ENCODE measurements at places on chromosomes 4 and X. TPM values are rescaled to one million over a fixed set of nuclear protein-coding genes. Genes with fewer than 3 reads are reported as not detected.

- no peak for DNase-seq
- no peaks in the 10 kb centered on the region for H3K27me3 ChIP-seq
- H3K36me3 ChIP-seq = no peaks in the 10 kb centered on the region
- no peaks in the 10 kb centered on the region for H3K4me1 ChIP-seq
- H3K27ac ChIP-seq = no peak overlapping the region
These were observed 23.1 kb downstream of the MOSPD2 start for GRCh38 chrX:14896273-14896672.

Gene TMSB15B
- total RNA-seq = 5.7 TPM

- no peaks in the 10 kb centered on the region for H3K27me3 ChIP-seq
- no peaks in the 10 kb centered on the region for H3K36me3 ChIP-seq
- no peak for DNase-seq
- H3K27ac ChIP-seq = no peak overlapping the region
- H3K4me1 ChIP-seq = no peaks in the 10 kb centered on the region
These were observed 17.5 kb upstream of the SULT1E1 start for GRCh38 chr4:69877453-69877852.

Gene GPR82
- not detected for total RNA-seq

DNA sequence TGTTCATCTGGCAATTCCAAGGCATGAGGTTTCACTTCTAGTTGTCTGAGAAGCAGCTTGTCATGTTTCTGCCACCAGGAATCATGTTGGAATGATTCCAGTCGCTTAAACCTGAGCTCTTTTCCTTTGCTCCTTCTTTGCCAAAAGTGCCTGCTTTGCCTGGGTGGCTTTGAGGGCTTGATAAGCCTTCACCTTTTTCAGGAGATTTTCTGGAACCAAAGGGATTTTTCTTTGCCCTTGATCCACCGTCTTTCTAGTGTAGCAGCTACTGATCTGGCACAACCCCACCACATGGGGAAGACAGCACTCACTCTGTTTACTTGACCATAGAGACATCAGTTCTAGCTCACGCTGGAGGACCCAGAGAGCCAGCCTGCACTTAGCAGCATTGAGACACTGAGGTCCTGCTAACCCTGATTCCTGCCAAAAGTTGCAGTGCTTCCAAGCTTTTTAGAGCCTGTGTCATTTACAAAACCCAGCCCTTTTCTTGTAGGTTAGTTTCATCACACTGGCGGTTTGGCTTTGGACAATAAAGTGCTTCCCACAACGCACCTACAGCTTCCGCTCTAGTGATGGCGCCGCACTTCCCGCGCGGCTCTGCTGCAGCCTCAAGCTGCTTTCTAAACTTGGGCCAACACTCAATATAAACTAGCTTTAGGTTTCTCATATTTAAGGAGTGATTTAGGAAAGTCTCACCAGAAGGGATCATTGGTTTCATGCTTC lies 7.3 kb upstream of the CCNI start:
- no peak overlapping the region for H3K4me3 ChIP-seq
- H3K27ac ChIP-seq = no peak overlapping the region
- H3K4me1 ChIP-seq = no peaks in the 10 kb centered on the region
- H3K27me3 ChIP-seq = no peaks in the 10 kb centered on the region

DNA sequence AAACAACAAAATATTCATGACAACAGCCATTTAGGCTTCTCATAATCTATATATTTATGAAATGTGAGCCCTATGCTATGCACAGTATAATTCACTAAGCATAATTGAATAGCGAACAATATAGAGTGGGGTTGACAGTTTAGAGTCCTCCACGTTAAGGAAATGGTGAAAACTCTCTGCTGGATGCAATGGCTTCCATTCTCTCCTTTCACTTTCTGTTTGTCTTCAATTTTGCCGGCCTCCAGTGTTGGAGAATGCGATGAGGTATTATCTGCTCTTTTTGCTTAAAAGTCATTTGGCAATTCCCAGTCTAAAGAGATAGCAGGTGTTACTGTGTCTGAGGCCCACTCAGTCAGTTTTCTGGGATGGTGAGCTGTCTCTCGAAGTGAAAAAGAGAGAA lies 52.1 kb downstream of the NPY5R start:
- no peak overlapping the region for H3K4me3 ChIP-seq
- no peaks in the 10 kb centered on the region for H3K36me3 ChIP-seq
- no peak for DNase-seq
- no peak overlapping the region for H3K27ac ChIP-seq

DNA sequence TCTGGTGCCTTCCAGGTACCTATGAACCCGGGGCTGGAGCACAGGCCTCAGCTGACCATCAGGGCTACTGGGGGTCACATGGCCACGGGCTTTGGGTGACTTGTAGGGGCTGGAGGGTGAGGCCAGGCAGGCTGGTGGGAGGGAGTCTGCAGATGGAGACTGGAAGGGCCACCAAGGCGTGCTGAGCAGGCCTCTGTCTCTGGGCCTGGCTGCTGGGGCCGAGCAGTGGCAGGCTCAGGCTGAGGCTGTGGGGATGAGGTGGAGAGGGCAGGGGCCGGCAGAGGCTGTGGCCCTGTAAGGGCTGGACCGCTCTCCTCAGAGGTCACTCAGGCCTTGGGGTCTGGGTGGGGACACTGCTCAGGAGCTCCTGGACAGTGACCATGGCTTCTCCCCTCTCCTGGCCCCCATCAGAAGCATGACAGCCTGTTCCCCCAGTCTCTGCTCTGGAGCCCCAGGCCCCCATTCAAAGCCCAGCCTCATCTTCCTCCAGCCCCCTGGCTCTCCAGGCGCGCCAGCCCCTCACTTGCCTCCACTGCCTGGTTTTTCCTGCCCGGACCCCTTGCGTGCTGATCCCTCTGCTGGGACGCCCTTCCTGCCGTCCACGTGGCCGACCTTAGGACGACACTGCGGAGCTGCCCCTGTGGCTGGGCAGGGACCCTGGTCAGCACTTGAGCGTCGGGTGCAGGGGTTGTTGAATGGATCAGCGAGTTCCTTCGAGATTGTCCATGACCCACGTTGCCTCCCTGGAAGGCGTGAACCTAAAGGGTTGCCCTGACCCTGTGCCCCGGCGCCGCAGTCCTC lies 11.1 kb upstream of the NAT8L start:
- no peaks in the 10 kb centered on the region for H3K36me3 ChIP-seq
- DNase-seq = no peak
- no peak overlapping the region for H3K4me3 ChIP-seq

DNA sequence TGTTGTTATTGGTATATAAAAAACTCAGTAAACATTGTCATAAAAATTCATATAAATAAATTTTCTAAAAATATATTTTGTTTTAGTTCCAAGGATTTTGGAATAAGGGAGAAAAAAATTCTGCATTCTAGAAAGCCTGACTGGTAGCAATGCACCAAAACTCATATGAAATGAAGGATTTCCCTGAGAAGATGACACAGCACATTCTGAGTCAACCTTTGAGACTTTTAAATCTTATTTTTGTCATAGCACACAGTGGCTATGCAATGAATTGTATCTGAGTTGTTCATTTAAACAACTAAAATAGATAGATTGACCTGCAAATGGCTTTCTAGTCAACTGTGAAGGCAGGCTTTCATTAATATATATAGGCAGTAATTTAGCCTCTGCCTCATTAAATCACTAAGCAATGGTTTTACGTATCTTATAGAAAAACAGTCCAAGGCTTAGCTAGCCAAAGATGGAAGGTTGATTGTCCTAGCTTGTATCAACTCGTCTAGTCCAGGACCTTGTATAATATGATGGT lies 239.1 kb upstream of the NEIL3 start:
- H3K27me3 ChIP-seq = no peaks in the 10 kb centered on the region
- no peak overlapping the region for H3K27ac ChIP-seq
- H3K4me3 ChIP-seq = no peak overlapping the region
- DNase-seq = no peak
- H3K36me3 ChIP-seq = no peaks in the 10 kb centered on the region

DNA sequence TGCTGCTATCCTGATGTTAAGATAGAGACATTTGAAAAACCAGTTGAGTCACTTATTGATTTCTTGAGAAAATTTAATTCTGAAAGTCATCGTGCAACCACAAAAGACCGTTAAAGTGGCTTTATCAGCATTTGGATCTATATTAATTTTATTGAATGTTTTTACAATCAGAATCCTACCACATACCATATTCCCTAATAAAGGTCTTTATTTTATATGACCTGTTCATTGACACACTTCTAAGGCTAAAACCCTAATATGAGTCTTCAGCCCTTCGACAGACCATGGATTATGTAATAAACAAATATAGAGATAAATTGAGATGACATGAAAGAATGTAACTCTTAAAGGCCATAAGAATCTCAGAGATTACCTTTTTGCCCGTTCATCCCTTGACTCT lies 68.1 kb downstream of the BANK1 start:
- H3K27me3 ChIP-seq = no peaks in the 10 kb centered on the region
- no peaks in the 10 kb centered on the region for H3K36me3 ChIP-seq
- no peak for DNase-seq
- H3K4me1 ChIP-seq = no peaks in the 10 kb centered on the region

Gene MAOB
- total RNA-seq = 23.2 TPM

- no peak overlapping the region for H3K4me3 ChIP-seq
- no peak for DNase-seq
- H3K27ac ChIP-seq = no peak overlapping the region
- no peaks in the 10 kb centered on the region for H3K36me3 ChIP-seq
These were observed 18.6 kb upstream of the SUPT20HL1 start for GRCh38 chrX:24341795-24342194.

Gene NLGN3
- 0.99 TPM for total RNA-seq

Gene ANKRD50
- 15.3 TPM for total RNA-seq

GRCh38 chrX:26922278-26922677 lies 540.9 kb downstream of the PPP4R3C start:
- no peak for DNase-seq
- H3K4me3 ChIP-seq = no peak overlapping the region
- H3K36me3 ChIP-seq = no peaks in the 10 kb centered on the region
- H3K27ac ChIP-seq = no peak overlapping the region
- H3K4me1 ChIP-seq = no peaks in the 10 kb centered on the region

DNA sequence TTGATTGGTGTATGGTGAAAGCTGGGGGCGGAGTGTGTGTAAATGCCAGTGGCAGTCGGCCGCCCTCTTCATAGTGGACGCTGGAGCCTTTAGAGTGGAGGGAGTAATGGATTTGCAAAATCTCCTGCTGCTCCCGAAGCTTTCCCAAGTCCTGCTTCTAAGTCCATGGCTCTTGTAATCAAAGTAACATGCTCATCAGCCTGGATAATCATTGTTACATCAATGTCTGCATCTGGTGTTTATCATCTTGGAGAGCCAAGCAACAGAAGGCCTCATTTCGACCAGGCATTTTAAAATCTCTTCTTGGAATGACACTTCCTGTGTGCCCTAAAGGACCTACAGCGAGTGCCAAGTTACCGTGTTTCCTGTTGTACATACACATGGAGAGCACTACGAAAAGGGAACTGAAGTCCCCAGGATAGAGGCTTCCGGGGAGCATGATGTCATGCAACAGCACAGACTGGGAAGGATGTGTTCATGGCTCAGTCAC lies 32.2 kb downstream of the UNC5C start:
- no peaks in the 10 kb centered on the region for H3K27me3 ChIP-seq
- H3K4me3 ChIP-seq = no peak overlapping the region
- H3K27ac ChIP-seq = no peak overlapping the region

- H3K4me1 ChIP-seq = no peaks in the 10 kb centered on the region
- no peaks in the 10 kb centered on the region for H3K27me3 ChIP-seq
- no peak overlapping the region for H3K27ac ChIP-seq
These were observed 814.8 kb upstream of the IGFBP7 start for GRCh38 chr4:57924951-57925350.

Gene PNMA6F
- total RNA-seq = not detected

DNA sequence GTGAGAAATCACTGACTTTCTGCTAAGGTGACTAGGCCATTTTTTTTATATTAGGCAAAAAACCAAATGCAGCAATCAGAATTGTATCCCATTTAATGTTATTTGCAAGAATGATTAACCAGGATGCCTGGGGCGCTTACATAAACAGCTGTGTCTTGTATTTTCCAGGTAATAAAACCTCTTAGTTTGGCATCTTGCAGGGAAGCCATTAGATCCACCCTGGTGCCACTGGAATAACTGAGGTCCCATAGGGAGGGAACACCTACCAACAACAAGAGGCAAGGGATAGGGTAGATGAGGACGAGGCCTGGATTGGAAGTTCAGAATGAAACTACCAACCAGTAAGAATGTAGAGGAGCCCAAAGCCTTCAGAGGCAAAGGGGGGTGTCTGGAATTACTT lies 288.3 kb downstream of the ARHGAP24 start:
- peaks cover 16% of the 10 kb centered on the region for H3K4me1 ChIP-seq
- no peak for DNase-seq
- H3K27me3 ChIP-seq = no peaks in the 10 kb centered on the region
- no peak overlapping the region for H3K27ac ChIP-seq

DNA sequence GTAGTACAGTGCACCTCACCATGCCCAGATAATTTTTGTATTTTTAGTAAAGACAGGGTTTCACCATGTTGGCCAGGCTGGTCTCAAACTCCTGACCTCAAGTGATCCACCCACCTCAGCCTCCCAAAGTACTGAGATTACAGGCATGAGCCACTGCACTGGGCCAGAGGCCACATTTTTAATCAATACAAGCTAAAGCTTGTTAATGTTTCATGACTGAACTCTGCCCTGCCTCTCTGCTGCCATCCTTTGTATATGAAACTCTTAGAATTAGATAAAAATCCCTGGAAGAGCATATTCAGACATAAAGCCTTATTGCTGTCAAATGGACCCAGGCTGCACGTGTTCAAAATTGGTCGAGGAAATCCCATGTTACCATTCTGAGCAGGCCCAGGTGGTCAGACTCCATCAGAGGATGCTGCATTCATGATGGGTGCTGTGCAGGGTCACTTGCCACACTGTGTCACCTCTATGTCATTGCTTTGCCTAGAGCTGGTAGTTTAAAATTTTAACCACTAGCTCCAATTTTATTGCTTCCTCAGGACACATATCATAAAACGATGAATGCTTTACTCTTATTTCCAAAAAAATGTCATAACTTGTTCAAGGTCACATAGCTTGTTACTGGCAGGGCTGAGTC lies 45.2 kb downstream of the LNX1 start:
- no peak overlapping the region for H3K27ac ChIP-seq
- no peaks in the 10 kb centered on the region for H3K27me3 ChIP-seq
- H3K36me3 ChIP-seq = no peaks in the 10 kb centered on the region
- no peak overlapping the region for H3K4me3 ChIP-seq

Gene ANXA10
- total RNA-seq = not detected

Gene ZCCHC18
- total RNA-seq = 1.7 TPM

GRCh38 chrX:10555846-10556245 lies 64.5 kb downstream of the MID1 start:
- no peak for DNase-seq
- no peaks in the 10 kb centered on the region for H3K27me3 ChIP-seq
- H3K27ac ChIP-seq = peak overlapping the region; percentile 37
- H3K36me3 ChIP-seq = no peaks in the 10 kb centered on the region

DNA sequence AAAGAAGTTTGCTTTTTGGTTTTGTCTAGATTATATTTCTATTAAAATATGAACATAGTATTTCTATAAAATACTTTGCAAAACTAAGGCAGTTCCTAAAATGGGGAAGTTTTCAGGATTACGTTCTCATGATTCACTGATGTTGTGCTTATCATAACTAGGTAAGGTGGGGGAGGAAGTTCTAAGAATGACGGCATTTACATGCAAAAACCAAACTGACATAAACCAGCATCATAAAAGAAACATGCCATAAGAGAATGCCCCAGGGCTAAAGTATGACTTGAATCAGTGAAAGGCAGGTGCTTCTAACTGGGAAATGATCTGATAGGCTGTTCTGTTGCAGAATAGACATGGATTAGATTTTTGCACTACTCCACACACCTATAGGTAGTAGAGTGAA lies 204.7 kb upstream of the JADE1 start:
- H3K4me1 ChIP-seq = peaks cover 18% of the 10 kb centered on the region
- H3K27ac ChIP-seq = no peak overlapping the region
- H3K27me3 ChIP-seq = no peaks in the 10 kb centered on the region

Measured in sigmoid colon (tissue), 7 donors.